ENCODE measurements at places on chromosomes 7 and 10.

DNA sequence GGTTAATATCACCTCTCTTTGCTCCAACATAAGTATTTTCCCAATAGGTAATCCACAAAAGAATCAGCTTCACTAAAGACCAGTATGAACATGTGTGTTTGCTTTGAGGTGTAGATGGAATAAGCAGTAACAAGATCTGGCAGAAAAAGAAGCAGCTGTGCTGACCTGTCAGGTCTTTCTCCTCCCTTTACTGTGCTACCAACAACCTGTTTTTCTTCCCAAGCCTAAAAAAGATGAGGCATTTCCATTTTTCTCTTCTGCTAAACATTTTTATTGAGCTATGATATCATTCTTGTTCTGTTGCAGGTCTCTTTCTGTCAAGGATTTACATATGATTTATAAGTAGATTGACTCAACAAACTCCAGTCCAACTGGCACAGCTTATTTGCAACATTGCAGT, 315.2 kb upstream of the GLI3 start:
- no peaks in the 10 kb centered on the region for H3K27me3 ChIP-seq
- no peaks in the 10 kb centered on the region for H3K4me1 ChIP-seq
- no peaks in the 10 kb centered on the region for H3K36me3 ChIP-seq
- H3K4me3 ChIP-seq: no peak overlapping the region
- no peak for DNase-seq

DNA sequence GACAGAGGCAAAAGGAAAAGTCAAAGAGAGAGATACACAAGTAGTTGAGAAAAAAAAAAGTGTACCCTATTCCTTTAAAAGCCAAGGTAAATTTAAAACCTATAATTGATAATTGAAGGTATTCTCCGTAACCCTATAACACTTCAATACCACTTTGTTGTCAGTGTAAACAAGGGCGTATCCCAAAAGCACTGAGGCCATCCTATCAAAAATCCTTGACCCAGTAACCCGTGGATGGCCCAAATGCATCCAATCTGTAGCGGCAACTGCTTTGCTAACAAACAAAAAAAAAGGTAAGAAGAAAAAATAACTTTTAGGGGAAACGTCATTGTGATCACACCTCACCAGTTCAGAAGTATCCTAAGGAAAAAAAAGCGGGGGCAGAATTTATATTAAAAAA, 5.1 kb upstream of the NAPEPLD start:
- peaks cover 14% of the 10 kb centered on the region for H3K27me3 ChIP-seq
- DNase-seq: no peak
- H3K27ac ChIP-seq: no peak overlapping the region
- peaks cover 20% of the 10 kb centered on the region for H3K4me1 ChIP-seq

DNA sequence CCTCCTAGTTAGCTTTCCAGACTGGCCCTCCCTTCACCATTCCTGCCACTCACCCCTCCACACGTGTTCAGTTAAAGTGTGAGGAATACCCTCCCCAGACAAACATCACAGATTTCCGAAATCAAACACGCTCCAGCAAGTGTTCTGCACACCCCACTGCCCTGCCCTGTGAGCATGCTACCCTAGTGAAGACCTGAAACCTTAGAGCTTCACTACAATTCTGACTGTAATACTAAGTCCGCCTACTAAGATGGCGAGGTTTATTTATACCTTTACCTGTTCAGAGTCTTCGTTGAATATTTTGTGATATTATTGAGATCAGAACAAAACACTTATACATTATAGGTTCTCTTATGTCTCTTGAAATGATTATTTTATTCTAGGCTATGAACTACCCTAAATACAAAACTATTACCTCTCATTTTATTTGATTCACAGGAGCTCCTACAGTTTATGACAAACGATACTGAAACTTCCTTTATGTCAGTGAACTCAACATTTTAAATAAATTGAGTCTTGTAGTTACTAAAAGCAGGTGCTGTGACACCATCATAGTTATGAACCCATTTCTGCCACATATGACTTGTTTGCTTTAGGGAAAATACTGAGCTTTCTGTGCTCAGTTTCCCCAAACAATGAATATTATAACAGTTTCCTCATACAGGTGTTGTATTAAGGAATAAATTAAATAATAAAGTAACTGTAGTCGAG, 8.6 kb downstream of the SCIN start:
- H3K27ac ChIP-seq: no peak overlapping the region
- no peak for DNase-seq
- H3K27me3 ChIP-seq: no peaks in the 10 kb centered on the region
- H3K36me3 ChIP-seq: no peaks in the 10 kb centered on the region
- no peak overlapping the region for H3K4me3 ChIP-seq

GRCh38 chr10:30028738-30029030, 30.7 kb downstream of the JCAD start:
- DNase-seq: no peak
- peaks cover 50% of the 10 kb centered on the region for H3K4me1 ChIP-seq
- H3K27me3 ChIP-seq: peaks cover 36% of the 10 kb centered on the region
- H3K4me3 ChIP-seq: peak overlapping the region; percentile 90
- no peaks in the 10 kb centered on the region for H3K36me3 ChIP-seq

- H3K4me1 ChIP-seq: no peaks in the 10 kb centered on the region
- DNase-seq: no peak
- H3K27ac ChIP-seq: no peak overlapping the region
- no peak overlapping the region for H3K4me3 ChIP-seq
- H3K36me3 ChIP-seq: no peaks in the 10 kb centered on the region
Measured at GRCh38 chr7:45700556-45700955, 126.4 kb downstream of the ADCY1 start.

GRCh38 chr10:92573798-92574547, at the start of gene IDE:
IDE (minus strand) TSS chr10:92574093; CDS start chr10:92574019, 74 bp downstream.
- H3K27ac ChIP-seq: peak within 1 kb of the TSS; percentile 92
- H3K4me3 ChIP-seq: peak within 1 kb of the TSS; percentile 90
- peak; percentile 86 for DNase-seq
- H3K36me3 ChIP-seq: peaks cover 6% of the 10 kb centered on the region
- peaks cover 38% of the 10 kb centered on the region for H3K4me1 ChIP-seq
- H3K27me3 ChIP-seq: peaks cover 9% of the 10 kb centered on the region

Measured in immature natural killer cell (primary cell).